ENCODE measurements at places on chromosomes 11 and 22. TPM values are rescaled to one million over a fixed set of nuclear protein-coding genes. Genes with fewer than 3 reads are reported as not detected.
A peak's percentile ranks its signal among the peaks of the same experiment; 100 is the strongest.

- DNase-seq: no peak
- no peaks in the 10 kb centered on the region for H3K27me3 ChIP-seq
- no peak overlapping the region for H3K27ac ChIP-seq
- no peaks in the 10 kb centered on the region for H3K36me3 ChIP-seq
Observed at GRCh38 chr11:23143022-23143421, 282.7 kb upstream of the CCDC179 start.

MS4A6E gene
- total RNA-seq: not detected

DNA sequence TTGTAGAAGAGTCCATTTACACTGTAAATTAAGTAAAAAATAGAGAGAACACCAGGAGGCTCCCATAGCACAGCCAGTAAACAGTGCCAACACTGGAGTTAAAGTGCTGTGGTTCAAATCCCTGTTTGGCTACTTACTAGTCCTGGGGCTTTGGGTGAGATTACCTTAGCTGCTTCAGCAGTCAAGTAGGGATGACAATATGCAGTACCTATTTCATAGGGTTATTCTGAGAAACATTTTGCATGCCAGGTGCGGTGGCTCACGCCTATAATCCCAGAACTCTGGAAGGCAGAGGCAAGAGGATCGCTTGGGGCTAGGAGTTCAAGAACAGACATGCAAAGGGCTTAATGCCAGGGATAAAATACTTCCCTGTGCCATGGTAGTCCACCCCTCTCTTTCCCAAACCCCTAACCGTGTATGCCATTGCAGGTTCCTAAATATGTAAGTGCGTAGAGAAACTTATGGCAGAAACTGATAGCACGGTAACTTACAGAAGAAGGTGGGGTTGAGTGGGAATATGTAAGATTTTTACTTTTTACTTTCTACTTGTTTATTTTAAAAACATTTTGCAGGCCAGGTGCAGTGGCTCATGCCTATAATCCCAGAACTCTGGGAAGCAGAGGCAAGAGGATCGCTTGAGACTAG is 86.4 kb upstream of the PICALM start:
- H3K4me3 ChIP-seq: no peak overlapping the region
- H3K27me3 ChIP-seq: no peaks in the 10 kb centered on the region
- H3K27ac ChIP-seq: no peak overlapping the region
- no peak for DNase-seq

GRCh38 chr11:46210133-46210636 is 67.3 kb upstream of the CREB3L1 start:
- H3K27me3 ChIP-seq: no peaks in the 10 kb centered on the region
- no peaks in the 10 kb centered on the region for H3K36me3 ChIP-seq
- no peak for DNase-seq
- no peaks in the 10 kb centered on the region for H3K4me1 ChIP-seq
- no peak overlapping the region for H3K4me3 ChIP-seq
- no peak overlapping the region for H3K27ac ChIP-seq

GRCh38 chr22:22761606-22761962 is 117.2 kb downstream of the GGTLC2 start:
- no peak overlapping the region for H3K4me3 ChIP-seq
- no peaks in the 10 kb centered on the region for H3K4me1 ChIP-seq
- no peak overlapping the region for H3K27ac ChIP-seq

NXPE4 gene
- not detected for total RNA-seq

- H3K4me3 ChIP-seq: no peak overlapping the region
- no peak for DNase-seq
- H3K27ac ChIP-seq: no peak overlapping the region
- no peaks in the 10 kb centered on the region for H3K27me3 ChIP-seq
Observed at GRCh38 chr11:123460012-123460700, 30.1 kb downstream of the GRAMD1B start.

RIC3 gene
- total RNA-seq: 38.2 TPM

PKP3 gene
- 49.5 TPM for total RNA-seq

DNA sequence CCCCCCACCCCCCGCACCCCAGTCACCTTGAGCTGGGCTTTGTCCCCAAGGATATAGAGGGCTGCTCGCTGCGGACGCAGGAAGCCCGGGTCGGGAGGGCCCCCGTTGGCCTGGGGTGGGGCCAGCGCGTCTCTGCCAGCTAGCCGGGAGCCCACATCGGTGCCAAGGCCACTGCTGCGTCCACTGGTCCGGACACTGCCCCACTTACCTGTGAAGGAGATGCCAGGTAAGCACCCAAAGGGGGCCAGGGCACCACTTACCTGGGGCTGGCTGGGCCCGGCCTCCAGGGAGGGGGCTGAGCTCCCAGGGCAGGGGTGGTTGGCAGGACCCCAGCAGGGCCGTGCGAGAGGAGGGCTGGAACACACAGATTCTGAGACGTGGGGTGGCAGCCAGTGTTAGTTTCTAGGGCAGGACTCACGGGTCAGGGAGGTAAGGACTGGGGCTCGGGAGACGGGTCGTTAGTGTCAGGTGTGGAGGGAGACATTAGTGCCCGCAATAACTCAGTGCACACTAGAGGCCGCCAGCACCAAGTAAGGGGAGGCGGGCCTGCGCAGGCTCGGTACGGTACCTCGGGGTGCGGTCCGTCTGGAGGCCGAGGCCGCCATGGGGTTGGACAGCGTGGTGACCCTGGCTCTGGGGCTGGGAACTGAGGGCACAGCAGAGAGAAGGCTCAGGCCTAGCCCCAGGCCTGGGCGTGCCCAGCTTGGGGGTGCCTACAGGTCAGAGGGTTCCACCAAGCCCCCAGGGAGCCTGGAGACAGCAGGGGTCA is 18.2 kb downstream of the SBF1 start:
- peaks cover 18% of the 10 kb centered on the region for H3K4me1 ChIP-seq
- no peaks in the 10 kb centered on the region for H3K27me3 ChIP-seq

GRCh38 chr11:19816040-19816439 is 103.4 kb downstream of the NAV2 start:
- H3K27ac ChIP-seq: no peak overlapping the region
- no peaks in the 10 kb centered on the region for H3K27me3 ChIP-seq
- DNase-seq: no peak
- no peaks in the 10 kb centered on the region for H3K36me3 ChIP-seq
- no peak overlapping the region for H3K4me3 ChIP-seq

- no peak overlapping the region for H3K4me3 ChIP-seq
- H3K27ac ChIP-seq: no peak overlapping the region
- H3K27me3 ChIP-seq: no peaks in the 10 kb centered on the region
Observed at GRCh38 chr11:120854988-120855387, 168.9 kb upstream of the TBCEL start.

GRCh38 chr11:70335511-70335910 is 62.8 kb upstream of the CTTN start:
- peaks cover 81% of the 10 kb centered on the region for H3K36me3 ChIP-seq
- no peak overlapping the region for H3K27ac ChIP-seq
- H3K4me3 ChIP-seq: no peak overlapping the region
- no peaks in the 10 kb centered on the region for H3K27me3 ChIP-seq

APOA4 gene
- total RNA-seq: not detected

GRCh38 chr11:2564588-2565425 is 120.0 kb downstream of the KCNQ1 start:
- H3K4me3 ChIP-seq: no peak overlapping the region
- peaks cover 17% of the 10 kb centered on the region for H3K4me1 ChIP-seq
- no peaks in the 10 kb centered on the region for H3K27me3 ChIP-seq
- peak; percentile 44 for DNase-seq
- H3K27ac ChIP-seq: peak overlapping the region; percentile 52

GRCh38 chr11:75981546-75981945 is 166.5 kb downstream of the UVRAG start:
- DNase-seq: no peak
- H3K4me3 ChIP-seq: no peak overlapping the region
- no peaks in the 10 kb centered on the region for H3K36me3 ChIP-seq
- H3K27me3 ChIP-seq: no peaks in the 10 kb centered on the region
- no peaks in the 10 kb centered on the region for H3K4me1 ChIP-seq

DNA sequence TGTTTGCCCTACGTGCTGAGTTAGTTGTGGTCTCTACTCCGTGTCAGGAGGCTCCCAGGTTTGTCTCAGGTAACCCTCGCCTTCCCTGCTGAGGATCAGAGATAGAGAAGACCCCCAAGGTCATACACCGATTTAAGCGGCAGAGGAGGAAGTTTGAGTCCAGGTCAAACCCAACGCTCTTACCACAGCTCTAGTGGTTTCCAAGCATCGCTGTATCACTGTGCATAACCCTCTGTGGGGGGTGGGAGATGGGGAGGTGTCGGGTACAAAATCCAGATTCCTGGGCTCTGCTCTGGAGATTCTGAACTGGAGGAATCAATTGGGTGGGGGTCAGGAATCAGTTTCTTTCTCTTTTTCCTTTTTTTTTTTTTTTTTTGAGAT is 627 bp downstream of the DNAJC4 start:
- H3K4me3 ChIP-seq: peak overlapping the region; percentile 54
- peaks cover 46% of the 10 kb centered on the region for H3K4me1 ChIP-seq
- H3K36me3 ChIP-seq: no peaks in the 10 kb centered on the region
- no peaks in the 10 kb centered on the region for H3K27me3 ChIP-seq
- DNase-seq: no peak

CACNA1I gene
- total RNA-seq: 10.7 TPM

DNA sequence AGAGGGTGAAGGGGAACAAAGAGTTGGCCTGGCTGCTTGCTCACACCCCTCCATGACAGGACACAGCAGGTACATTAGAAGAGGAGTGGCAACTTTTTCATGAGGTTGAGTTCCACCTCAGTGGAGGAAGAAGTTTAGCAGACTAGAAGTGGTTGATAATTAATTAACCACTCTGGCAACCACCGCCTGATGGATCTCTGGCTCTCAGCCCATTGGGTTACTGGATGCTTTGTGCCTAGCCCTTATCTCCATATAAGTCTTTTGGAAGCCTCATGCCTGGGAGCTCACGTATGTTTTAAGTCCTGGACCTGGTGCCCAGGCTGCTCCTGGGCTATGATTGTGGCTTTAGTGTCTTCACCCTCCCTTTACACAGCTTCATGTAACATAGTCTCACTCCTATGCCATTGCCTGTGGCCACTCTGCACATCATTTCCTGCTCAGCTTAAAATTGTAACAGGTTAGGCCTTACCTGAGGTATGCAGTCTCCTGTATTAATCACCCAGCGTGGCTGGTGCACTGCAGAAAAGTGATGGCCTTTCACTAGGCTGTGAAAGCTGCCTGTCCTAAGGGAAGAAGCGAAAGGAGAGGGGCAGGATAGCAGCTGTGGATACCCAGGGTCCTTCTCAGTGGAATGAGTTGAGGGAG is 72.7 kb upstream of the CRTAM start:
- H3K27ac ChIP-seq: no peak overlapping the region
- no peaks in the 10 kb centered on the region for H3K27me3 ChIP-seq
- no peak overlapping the region for H3K4me3 ChIP-seq
- H3K36me3 ChIP-seq: no peaks in the 10 kb centered on the region

DNA sequence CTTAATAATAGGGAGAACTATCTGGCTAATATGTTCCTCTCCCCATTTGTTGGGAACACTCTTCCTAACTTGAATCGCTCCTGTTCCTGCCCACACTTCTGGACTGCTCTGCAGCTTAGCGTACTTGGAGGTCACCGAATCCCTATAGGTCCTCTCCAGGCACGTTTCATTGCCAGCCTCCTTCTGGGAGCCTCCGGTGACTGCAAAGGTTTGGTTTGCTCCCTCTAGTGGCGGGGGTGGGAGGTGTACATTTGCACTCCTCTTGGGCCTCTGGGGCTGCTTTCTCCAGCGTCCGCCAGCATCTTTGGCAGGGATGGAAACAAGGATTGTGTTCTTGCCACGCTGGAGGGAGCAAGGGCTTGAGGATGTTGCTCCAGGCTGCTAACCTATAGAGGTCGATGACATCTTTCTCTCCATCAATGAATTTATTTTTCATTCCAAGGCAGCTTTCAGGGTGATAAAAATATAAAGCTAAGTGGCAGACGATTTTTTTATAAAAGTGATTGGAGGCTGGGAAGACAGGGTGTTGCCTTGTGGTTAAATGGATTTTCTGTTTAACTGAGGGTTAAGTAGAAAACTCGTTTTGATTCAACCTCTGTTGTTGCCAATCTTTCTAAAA is 48.7 kb downstream of the TSPAN18 start:
- H3K4me1 ChIP-seq: peaks cover 25% of the 10 kb centered on the region
- H3K36me3 ChIP-seq: no peaks in the 10 kb centered on the region
- no peak for DNase-seq
- no peaks in the 10 kb centered on the region for H3K27me3 ChIP-seq

UEVLD gene
- 36.7 TPM for total RNA-seq

DNA sequence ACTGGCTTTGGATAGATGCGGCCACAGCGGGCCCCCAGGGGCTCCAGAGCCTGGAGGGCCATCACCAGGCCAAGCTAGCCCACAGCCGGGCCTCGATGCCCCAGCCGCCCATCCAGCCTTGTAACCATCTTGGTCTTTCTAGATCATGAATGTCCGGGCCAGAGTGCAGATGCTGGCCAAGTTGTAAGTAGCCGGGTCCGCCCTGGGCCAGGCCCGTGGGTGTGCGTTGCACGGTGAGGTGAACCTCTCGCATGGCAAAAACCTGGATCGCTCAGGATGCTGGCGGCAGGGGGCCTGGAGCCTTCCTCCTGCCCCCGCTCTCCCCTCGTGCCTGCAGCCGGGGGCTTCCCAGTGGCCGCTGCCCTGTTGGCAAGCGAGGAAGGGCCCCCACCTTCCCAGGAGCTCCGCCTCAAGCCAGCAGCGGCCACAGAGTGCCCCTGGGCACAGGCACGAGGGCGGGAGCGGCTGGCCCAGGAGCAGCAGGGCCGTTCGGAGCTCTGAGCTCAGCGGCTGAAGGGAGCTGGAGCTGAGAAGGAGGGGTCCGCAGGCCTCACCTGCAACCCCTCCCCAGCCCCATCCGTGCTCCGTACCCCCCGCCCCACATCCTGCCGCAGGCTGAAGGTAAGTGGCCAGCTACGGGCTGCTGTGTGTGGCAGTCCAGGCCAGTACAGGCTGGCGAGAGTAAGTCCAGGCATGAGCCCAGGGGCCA is 10.9 kb upstream of the MRPL23 start:
- H3K4me3 ChIP-seq: no peak overlapping the region
- H3K4me1 ChIP-seq: no peaks in the 10 kb centered on the region
- H3K27ac ChIP-seq: no peak overlapping the region

All from thyroid gland (tissue), 4 donors.